ENCODE measurements at places on chromosomes 1 and 21.

GRCh38 chr21:31334648-31335121 lies 9.4 kb downstream of the TIAM1 start:
- DNase-seq = no peak

DNA sequence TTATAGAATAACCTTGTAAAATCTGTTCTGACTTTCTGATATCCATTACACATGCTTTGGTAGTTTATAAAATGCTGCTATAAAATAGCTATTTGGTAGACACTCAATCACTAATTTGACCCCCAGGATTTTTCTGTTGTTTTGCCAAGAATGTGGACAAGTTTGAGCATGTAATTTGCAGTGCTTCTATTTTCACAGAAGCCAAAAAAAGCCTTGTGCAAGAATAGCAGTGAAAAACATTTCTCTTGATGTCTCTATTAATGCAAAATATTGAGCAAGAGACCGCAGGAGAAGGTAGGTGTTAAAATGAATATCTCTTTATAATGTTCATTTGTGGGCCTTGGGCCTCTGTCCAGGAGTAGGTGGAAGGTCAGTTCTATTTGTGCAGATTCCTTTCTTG lies 22.5 kb downstream of the MAP3K7CL start:
- DNase-seq = no peak

GRCh38 chr1:228152097-228152917 lies 2.6 kb downstream of the GJC2 start:
- DNase-seq = no peak

DNA sequence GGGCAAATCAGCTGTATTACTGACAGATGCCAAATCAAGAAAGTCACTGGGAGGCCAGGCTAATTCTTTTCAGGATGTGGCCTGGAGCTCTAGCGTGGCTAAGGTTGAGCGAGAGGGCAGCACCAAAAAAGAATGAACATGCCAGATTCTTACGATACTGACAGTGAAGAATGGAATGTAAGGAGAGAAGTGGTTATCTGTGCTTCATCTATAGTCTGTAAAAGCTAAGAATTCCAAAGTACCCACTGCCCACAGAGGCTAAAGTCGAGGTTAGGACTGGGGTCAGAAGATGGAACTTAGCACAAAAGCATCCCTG lies 32.7 kb downstream of the TFAP2E start:
- DNase-seq = no peak

DNA sequence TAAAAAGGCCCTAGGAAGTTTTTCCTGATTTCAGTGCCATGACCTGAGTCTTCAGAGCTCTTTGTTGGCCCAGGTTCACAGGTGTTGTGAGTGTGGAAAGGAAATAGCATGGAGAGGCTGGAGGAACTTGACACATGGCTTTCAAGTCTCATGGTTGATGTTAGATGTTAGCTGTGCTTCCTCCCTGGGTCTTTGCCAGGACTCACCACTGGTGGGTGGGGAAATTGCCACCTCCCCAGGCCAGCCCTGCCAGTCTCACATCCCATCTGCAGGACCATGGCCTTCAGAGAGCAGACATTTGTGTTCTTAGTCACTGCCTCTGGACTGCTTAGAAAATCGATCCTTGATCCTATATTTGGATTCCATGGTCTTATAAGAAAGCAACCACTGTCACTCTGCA lies 383.2 kb downstream of the DISC1 start:
- DNase-seq = no peak

- no peak for DNase-seq
These were observed 41.4 kb upstream of the TENT5C start for GRCh38 chr1:117564227-117565075.

DNA sequence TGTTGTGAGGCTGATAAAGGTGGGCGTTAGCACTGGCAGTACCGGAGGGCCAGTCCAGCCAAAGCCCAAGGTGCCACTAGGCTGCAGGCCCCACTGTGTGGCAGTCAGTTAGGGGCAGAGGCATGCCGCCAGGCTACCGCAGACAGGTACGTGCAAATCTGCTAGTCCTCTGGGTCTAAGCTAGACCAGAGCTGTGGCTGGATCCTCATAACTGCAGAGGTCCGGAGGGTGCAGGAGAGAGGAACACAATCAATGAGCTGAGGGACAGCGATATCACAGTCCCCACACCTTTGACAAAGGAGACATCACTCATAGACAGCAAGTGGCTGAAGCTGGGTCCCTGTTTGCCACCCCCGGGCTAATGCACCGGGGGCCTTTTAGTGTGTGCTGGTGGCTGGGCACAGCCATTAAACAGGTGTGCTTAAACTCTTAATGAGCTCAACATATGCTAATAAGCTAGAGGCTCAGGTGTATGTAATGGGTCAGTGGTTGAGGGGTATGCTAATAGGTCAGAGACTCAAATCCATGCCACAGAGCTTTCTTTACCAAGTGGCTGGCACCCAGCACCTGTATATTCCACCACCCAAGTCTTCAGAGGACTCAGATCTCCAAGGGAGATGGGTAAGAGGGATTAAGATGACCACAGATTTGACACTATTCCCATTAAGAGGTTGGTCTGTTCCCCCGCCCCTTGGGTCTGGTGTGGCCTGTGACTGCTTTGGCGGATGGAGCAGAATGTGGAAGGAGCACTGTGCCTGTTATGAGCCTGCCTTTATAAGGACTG lies 82.0 kb downstream of the GLIS1 start:
- no peak for DNase-seq

DNA sequence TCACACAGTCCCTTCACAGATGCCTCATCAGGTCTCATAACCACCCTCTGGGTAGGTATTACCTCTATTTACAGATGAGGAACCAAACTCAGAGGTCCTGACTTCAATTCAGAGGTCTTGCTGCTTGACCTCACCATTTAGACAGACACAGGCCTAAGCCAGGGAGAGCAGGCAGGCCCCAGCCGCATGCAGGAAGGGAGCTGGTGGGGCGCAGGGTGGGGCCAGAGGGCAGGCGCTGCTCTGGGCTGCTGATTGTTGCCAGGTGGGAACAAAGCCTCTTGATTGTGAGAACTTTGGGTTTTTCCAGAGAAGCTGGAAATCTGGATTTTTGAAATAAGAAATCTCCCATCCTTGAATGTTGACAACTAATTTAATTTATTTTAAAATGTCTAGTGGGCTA lies 19.9 kb upstream of the PRELP start:
- DNase-seq = no peak

- no peak for DNase-seq
These were observed 23.1 kb downstream of the UBE2G2 start for GRCh38 chr21:44778499-44778911.

- no peak for DNase-seq
These were observed 423.9 kb upstream of the ADGRL4 start for GRCh38 chr1:79430437-79430836.

- DNase-seq = no peak
These were observed 101.5 kb downstream of the C1orf94 start for GRCh38 chr1:34278211-34278610.

DNA sequence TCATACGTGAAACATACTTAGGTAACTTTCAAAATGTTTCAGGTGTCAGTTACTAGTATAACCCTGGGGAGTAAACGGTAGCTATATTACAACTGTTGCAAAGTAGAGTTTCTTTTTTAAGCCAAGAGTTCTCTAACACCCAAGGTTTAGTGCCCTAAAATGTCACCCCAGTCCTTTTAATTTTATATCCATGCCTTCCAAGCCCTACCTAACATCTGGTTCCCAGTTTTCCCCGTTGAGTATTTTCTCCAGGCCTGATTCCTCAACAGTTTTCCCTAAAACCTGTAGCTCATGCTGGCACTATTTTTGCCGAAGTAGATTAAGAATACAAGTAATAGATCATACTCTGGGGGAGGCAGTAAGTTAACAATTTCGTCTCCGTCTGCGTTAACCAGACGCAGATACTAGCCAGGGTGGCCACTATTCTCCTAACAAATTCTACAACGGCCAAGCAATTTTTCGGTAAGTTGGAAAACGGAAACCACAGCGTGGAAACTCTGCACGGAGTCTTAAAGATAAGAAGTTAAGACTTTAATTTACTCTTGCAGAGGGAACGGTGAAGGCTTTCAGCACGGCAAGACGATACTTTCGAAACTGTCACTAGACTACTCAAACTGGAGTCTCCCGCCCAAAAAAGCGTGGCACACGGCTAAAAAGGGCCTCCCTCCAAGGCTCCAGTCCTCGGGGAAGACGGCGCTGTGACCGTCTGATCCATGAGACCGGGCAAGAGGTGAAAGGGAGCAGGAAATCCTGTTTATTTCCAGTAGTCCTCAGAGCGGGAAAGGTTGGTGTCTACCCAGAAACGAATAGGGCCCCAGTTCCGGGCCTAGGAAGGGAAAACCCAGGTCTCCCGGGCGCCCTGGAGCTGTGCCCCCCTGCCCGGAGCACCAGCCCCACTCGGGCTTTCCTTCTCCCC lies 945 bp downstream of the SRSF4 start:
- no peak for DNase-seq

Measured in stimulated activated CD4-positive, alpha-beta T cell treated with anti-CD3 and anti-CD28 coated beads, TNF-alpha, amount 100 ng/mL, for 1 hour (primary cell).